H1 (cell line): ENCODE measurements at places on chromosomes 13 and 19. TPM values are rescaled to one million over a fixed set of nuclear protein-coding genes. Genes with fewer than 3 reads are reported as not detected.

DNA sequence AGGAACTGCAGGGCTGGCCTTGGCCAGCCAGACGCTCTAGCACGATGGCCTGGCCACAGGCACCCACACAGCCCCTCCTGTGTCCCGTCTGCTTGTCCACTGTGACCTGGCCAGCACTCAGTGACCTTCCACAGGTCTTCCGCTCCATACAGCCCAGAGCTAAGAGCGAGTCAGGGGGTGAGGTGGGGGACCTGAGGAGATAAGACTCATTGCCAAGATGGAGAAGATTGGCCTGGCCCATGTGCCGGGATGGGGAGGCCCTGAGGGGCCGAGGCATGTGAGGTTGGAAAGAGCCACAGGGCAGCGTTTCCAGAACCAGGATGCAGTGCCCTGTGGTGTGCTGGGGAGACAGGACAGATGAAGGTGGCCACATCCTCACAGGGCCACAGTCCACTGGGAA lies 10.2 kb upstream of the SLC7A9 start:
- peak; percentile 28 for DNase-seq

DNA sequence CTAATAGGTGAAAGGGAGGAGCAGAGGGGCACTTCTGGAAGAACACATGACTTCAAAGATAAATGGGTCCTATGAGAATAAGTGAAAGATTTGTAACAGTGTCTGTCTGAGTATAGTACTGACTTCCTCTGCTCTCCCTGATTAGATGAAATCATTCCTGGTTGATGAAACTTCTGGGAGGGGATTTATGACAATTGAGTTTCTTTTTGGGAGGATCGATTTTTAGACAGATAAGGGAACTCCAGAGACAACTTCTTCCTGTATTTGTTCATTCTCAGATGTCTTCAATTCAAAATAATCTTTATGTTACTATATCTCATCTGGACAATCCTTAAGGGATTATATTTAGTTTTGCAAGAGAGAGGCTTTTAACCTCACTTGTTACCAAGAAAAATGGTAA lies 20.0 kb downstream of the SETDB2 start:
- no peak for DNase-seq

DNA sequence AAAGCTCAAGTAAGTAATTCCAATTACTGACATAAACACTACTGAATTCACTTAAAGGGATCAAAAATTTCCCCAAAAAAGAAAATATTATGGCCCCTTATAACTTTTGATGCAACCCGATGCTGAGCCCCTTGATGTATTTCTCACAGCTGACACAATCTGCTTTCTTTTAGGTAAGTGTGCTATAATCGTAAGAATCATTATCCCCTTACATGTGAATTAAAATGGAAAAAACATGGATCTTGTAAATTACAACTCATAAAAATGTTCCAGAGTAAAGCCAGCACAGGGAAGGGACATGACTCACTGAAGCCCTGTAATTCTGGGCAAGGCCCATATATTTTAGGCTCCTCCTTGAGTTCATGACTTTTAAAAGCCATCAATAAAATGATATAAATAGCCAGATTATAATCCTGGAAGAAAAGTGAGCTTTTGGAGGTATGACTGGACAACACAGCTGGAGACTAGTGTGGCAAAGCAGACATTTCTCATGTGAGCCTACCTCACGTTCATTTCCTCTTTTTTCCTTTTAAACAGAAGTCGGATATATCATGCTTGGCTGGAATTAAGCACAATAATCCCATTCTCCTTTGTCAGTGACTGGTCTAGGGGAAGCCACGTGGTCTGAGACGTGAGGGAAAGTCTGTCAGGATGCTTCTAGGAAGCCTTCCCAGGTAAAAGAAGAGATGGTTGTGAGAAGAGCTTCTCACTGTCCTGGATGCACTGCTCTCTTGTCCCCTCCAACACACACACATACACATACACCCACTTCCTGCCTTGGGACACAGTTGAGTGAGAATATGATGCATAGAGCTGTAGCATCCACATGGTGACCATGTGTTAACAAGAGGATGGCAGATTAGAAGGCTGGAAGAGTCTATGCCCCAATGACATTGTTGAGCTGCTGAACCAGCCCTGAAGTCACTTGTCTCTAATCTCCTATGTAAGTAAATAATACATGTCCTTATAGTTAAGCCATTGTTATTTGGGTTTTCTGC lies 165.4 kb downstream of the RGCC start:
- no peak for DNase-seq

GRCh38 chr13:79309690-79310089 lies 96.4 kb downstream of the RBM26 start:
- DNase-seq, result no peak

DNA sequence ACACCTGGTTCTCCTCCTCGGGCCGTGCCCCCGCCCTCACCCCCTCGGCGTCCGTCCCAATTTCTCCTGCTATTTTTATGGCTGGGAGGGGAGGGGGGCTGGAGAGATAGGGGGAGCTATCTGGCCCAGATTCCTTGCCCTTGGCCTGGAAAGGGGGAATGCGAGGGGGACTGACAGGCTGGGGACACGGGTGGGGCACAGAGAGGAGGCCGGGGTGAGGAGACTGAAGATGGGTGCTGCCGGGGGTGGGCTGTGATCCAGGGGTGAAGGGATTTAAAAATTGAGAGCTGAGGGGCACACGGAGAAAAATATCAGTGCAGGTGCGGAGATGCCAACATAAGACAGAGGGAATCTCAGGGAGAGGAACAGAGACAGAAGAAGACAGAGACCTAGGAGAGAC lies 2.3 kb downstream of the PRKCG start:
- no peak for DNase-seq

DNA sequence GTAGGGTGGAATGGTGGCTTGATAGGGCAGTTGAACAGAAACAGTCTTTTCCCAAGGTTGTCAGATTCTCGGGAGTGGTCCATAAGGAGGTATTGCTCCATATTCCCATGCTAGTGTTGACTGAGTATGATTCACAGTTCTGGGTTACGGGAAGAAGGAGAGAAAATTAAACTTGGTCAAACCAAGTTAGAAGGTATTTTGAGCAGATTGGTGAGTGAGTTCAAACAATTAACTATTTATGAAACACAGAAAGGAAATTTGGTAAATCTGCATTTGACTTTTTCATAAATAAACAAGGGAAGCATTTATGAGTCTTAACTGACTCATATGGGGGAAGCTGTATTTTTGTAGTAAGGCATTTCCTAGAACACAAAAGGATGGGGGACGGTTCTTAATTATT lies 2419.4 kb downstream of the PCDH9 start:
- DNase-seq, result no peak

DNA sequence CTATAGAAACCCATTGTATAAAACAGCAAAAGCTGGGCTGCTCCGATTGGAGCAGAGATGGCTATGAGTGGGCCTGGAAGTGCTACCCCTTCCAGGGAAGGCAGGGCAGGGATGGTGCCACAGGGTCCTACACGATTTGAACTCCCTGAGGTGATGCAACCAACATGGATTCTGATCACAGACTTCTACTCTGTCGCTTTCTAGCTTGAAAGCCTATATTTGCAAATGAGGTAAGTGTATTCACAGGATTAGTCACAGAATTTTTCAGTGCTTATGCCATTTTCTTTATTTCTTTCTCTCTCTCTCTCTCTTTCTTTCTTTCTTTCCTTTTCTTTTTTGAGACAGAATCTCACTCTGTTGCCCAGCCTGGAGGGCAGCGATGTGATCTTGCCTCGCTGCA lies 179.0 kb downstream of the SPRY2 start:
- no peak for DNase-seq

GRCh38 chr13:61040181-61040580 lies 375.5 kb downstream of the PCDH20 start:
- no peak for DNase-seq

GRCh38 chr13:49516467-49516866 lies 20.7 kb downstream of the PHF11 start:
- no peak for DNase-seq

- no peak for DNase-seq
Observed at GRCh38 chr13:111969551-111970135, 97.3 kb upstream of the SOX1 start.

GRCh38 chr19:38674388-38675171 lies 27.1 kb downstream of the ACTN4 start:
- no peak for DNase-seq

DNA sequence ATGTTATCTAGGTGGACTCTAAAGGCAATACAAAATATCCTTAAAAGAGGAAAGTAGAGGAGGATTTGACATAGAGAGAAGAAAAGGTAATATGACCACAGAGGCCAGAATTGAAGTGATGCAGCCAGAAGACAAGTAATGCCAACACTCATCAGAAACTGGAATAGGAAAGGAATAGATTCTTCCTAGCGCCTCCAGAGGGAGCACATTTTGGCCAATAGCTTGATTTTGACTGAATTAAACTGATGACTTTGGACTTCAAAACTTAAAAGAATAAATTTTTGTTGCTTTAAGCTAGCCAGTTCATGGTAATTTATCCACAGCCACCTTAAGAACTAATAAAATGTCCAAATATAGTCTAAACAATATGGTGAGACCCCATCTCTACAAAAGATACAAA lies 1921.9 kb downstream of the OLFM4 start:
- DNase-seq, result no peak

DNA sequence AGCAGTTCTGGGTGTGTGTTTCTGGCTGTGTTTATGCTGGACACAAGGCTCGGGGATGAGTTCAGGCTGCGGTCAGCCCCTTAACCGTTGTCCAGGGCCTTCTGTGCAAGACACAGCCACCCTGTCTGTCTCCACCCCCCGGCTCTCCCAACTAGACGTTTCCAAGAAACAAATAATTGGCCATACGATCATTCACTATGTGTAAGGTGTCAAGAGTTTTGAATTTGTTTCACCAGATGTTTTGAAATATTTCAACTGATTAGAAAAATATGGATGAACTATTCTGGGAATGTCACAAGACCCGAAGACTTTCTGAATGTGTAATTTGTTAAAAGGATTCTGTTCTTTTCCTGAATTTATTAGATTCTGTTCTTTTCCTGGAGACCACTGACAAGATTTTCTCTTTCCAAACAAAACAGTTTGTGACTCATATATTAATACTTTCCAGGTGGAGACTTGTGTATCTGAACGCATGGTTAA lies 318.2 kb downstream of the MYO16 start:
- DNase-seq, result no peak

- no peak for DNase-seq
Observed at GRCh38 chr13:66033924-66034323, 1196.2 kb downstream of the PCDH9 start.

DNA sequence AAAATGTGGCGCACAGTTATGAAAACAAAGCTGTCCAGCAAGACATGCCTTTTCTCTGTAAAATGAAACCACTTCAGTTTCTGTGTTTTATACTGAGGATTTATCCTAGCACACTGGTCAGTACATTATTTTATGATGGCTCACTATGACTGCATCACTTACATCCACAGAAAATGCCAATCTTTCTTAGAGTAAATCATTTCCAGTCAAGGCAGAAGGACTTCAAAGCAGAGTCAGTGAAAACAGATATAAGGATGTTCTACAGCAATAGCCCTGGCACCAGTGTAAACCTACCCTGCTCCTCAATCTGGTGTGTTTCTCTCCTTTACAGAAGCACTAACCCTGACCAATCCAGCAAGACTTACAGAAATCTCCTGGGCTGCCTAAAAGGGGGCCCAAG lies 473.5 kb downstream of the GPC6 start:
- no peak for DNase-seq

GRCh38 chr19:50046649-50047503 lies 21.1 kb downstream of the ZNF473 start:
- DNase-seq, result no peak

GRCh38 chr13:97369261-97369893 lies 64.6 kb upstream of the RAP2A start:
- DNase-seq, result no peak

DNA sequence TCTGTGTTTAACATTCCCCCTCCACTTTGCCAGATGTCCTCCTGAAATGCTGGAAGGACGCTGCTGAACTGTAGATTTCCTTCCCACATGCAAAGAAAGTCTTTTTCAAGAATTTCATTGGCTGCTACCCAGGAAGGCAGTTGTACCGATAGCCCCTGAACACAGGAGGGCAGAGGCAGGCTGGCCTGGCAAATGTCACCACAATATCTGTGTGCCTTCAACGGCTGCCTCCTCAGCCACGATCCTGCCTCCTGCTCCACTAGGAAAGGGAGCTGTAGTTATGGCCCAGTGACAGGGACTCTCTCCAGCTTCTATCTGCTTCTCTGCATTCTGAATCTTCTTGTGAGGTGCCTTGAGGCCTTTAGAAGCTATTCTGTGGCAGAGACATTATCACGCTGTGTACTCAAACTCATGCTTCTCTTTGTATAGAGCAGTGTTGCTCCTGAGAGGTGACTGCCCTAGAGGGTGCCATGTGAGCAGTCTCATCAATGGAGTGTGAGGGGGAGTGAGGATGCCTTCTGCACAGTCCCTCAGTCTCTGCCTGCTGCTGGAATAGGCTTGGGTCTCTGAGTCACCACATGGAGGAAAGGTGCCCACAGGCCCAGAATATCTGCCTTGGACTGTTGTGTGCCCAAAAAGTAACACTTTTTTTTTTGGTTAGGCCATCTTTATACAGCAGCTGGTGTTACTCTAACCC lies 279.8 kb downstream of the DNAJC15 start:
- peak; percentile 38 for DNase-seq

- DNase-seq, result no peak
Observed at GRCh38 chr13:26062853-26063444, 11.1 kb upstream of the SHISA2 start.

- no peak for DNase-seq
Observed at GRCh38 chr19:4326215-4326836, 12.3 kb downstream of the STAP2 start.

GRCh38 chr13:70630247-70630646 lies 522.0 kb upstream of the KLHL1 start:
- DNase-seq, result no peak

- peak; percentile 100 for DNase-seq
Observed at GRCh38 chr19:40623403-40624251, 22.5 kb downstream of the LTBP4 start.

- DNase-seq, result no peak
Observed at GRCh38 chr19:3378352-3379150, 12.2 kb downstream of the NFIC start.

SPTBN4 gene
- 1.9 and 3.4 TPM in 2 replicates for total RNA-seq

LGALS13 gene
- not detected in 2 replicates for total RNA-seq

CPB2 gene
- total RNA-seq, result not detected in 2 replicates

ICAM4 gene
- total RNA-seq, result 1.3 and 1.5 TPM in 2 replicates

OSCAR gene
- 0.90 and 1.1 TPM in 2 replicates for total RNA-seq

NUP58 gene
- 53.8 and 57.5 TPM in 2 replicates for total RNA-seq

HRC gene
- 1.8 and 2.3 TPM in 2 replicates for total RNA-seq

FSD1 gene
- total RNA-seq, result 54.8 and 58.8 TPM in 2 replicates

CEACAM20 gene
- total RNA-seq, result not detected in 2 replicates

PSG1 gene
- not detected in 2 replicates for total RNA-seq

ZNF813 gene
- 22.1 and 22.4 TPM in 2 replicates for total RNA-seq

ARHGEF1 gene
- 49.0 and 54.6 TPM in 2 replicates for total RNA-seq

ACP7 gene
- 0.50 and 0.98 TPM in 2 replicates for total RNA-seq

CEACAM6 gene
- total RNA-seq, result not detected in 2 replicates

FFAR2 gene
- total RNA-seq, result not detected in 2 replicates

CEACAM16 gene
- total RNA-seq, result not detected in 2 replicates

ZC3H13 gene
- 57.8 and 60.9 TPM in 2 replicates for total RNA-seq
